ENCODE measurements at places on chromosomes 3 and 15.
A peak's percentile ranks its signal among the peaks of the same experiment; 100 is the strongest.

- no peak for DNase-seq
These were observed 25.5 kb downstream of the ZXDC start for GRCh38 chr3:126450219-126450618.

DNA sequence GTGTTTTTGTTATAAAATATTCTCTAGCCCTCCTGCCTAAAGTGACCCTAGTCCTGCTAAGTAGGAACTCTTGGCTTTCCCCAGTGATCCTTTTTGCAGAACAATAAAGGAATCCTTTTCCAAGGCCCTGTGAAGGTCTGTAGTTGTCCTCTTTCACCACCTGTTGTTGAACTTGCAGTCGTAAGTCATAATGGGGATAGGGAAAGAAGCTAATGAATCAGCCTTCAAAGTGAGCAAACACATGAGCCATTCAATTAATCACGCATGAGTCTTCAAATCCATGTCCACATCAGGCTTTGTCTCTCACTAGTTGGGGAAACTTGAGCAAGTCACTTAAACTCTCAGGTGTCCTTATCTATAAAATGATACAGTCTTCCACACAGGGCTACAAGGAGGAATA, 27.6 kb downstream of the ZNF860 start:
- DNase-seq = no peak

- no peak for DNase-seq
These were observed 14.8 kb downstream of the NR2E3 start for GRCh38 chr15:71825021-71825730.

GRCh38 chr3:57594576-57594975, 2.6 kb downstream of the ARF4 start:
- DNase-seq = no peak

GRCh38 chr15:40053079-40053830, 14.3 kb upstream of the SRP14 start:
- DNase-seq = no peak

DNA sequence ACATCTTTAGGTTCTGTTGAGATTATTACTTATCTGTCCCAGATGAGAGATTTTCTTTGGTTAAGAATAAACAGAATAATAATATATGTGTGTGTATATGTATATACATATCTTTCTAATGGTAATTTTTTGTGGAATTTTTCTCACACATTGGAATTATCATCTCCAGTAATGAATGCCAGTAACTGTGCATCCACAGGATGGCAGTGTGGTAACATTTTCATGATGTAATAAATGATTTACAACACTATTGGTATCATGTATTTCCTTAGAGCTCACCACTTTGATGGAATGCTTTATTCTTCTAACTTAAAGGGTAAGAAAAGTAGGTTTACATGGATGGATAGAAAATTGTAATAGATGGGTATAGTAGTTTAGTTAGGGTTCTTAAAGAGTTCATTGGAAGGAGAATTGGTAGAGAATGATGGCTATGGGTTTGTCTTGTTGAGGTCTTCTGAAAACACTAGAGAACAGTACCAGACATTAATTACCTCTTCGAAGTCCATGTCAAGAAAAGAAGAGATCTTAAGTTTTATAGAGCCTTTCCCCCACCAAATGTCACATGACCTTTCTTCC, 78.1 kb downstream of the STT3B start:
- peak; percentile 24 for DNase-seq

GRCh38 chr3:194475978-194476377, 10.8 kb downstream of the ATP13A3 start:
- no peak for DNase-seq

DNA sequence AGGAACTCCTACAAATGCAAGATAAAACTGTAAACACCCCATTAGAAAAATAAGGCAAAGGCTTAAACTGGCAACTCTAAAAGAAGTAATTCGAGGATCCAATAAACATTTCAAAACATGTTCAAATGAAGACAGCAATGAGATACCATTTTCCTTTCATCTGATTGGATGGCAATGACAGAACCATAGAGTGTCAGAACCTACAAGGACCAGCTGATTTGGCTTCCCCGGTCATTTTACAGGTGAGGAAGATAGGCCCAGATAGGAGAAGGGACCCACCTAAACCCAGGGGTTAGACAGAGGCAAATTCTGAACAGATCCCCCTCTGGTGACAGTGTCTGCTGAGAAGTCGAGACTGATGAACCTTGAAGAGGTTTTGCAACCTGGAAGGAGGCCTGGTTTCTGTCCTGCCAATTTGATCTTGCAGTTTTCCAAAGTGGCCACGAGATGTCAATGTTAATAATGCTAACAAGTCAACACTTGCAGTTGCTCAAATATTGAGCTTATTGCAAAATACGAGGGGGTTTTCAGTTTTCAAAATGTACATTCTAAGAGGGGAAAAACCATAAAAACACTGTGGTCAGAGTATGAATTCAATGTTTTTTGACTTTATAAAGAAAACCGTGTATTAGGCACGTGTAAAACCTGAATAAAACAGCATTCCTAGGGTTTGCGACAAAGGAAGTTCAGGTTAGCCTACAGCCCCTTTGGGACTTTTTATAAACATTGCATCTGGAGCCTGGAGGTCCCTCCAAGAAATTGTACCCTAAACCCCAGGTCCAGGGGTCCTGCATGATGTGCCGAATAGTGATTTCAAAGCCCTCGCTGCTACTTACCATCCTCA, 21.5 kb downstream of the CFAP161 start:
- no peak for DNase-seq

GRCh38 chr3:45092132-45093031, 53.8 kb downstream of the CDCP1 start:
- no peak for DNase-seq

- no peak for DNase-seq
These were observed 261.3 kb upstream of the TLE3 start for GRCh38 chr15:70358871-70359647.

GRCh38 chr15:88835646-88836045, 32.4 kb downstream of the ACAN start:
- no peak for DNase-seq

- DNase-seq = no peak
These were observed 27.8 kb upstream of the RHCG start for GRCh38 chr15:89524184-89524583.

DNA sequence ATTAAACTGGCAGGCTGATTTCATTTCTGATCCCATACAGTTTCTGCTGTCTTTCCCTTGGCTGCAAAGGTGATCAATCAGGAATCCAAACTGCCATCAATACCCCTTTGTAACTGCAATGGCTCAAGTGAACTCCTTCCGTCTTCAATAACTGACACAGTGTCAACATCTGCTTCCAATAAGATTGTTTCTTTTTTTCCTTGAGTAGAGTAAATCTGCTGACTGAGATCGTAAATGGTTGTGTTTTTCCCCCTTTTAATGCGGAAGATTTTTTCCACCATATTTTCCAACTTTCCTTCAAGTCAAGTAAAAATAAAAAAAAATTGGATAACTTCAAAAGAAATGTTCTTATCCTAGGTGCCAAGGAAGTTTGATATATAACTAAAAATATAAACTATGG, 48.7 kb downstream of the VGLL3 start:
- DNase-seq = no peak

- no peak for DNase-seq
These were observed 189.7 kb upstream of the IL12A start for GRCh38 chr3:159798951-159799350.

- DNase-seq = no peak
These were observed 56.5 kb downstream of the HERC2 start for GRCh38 chr15:28265334-28266019.
